ENCODE measurements at places on chromosomes 1 and 21.

DNA sequence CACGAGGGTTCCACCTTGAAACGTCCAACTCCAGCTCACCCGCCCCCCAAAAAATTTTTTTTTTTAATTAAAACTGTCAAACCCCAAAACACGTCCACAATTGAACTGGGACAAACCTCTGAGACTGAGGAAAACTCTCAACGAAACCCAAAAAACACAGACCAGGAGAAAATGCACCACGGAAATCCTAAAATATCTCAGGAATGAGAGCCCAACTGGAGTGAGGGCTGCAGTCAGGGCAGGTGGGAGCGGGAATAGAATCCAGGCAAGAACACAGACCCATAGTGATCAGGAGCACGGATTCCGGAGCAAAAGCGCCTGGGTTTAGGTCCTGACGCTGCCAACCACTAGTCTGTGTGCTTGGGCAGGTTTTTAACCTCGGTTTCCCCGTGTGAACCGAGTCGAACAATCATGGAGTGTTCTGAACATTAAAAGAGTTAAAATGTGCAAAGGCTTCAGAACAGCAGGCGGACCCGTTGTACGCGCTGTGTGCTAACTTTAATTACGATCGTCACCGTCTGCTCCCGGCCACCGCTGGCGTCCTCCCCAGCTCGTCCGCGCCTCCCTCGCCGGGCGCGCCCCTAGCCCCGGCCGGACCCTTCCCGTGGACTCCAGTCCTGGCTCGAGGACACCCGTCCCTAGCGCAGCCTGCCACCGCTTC is 624 bp downstream of the ARHGAP29 start:
- DNase-seq: peak; percentile 44

GRCh38 chr1:202642619-202643291 is 67.5 kb downstream of the SYT2 start:
- DNase-seq: no peak

DNA sequence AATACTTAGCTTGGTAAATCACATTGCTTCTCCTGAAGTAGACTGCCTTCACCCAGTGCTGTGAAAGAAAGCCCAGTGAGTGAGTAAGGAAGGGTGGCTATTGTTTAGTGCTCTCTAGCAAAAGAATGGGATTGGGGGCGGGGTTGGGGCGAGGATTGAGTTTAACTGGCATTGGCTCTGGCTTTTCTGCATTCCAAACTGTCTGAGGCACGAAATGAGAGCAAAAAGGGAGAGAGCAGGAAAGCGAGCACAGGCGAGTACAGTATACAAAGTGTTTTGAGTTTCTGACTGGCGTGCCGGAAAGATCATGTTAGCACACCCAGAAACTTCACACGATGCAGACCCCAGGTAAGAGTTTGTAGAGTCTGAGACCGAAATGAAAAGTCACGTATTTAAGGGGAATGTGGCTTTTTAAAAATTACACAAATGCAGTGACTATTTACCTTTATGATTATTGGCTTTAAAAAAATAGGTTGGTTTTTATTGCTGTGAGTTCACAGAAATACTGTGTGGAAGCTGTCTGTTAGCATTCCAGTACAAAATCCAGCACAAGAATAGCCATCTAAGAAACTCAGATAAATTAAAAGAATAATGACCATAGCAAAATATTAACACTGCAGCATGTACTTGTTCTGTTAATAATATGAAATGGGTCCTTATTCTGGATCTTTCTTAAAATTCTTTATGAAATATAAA is 155.4 kb downstream of the CLEC20A start:
- DNase-seq: peak; percentile 88

DNA sequence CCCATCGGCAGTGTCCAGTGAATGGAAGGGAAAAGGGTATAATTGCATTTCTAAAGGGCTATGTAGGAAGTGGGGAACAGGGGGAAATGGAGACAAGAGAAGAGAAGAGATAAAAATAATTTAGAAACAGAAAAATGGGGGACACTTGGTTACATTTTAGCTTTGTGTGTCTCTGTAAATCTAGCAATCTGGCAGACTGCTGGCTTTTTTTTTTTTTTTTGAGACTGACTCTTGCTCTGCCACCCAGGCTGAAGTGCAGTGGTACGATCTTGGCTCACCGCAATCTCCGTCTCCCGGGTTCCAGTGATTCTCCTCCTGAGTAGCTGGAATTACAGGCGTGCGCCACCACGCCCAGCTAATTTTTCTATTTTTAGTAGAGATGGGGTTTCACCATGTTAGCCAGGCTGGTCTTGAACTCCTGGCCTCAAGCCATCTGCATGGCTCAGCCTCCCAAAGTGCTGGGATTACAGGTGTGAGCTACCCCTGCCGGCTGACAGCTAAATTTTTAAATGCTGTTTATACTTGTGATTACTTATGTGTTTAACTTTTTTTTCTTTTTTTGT is 53.4 kb downstream of the AGPAT3 start:
- DNase-seq: no peak

DNA sequence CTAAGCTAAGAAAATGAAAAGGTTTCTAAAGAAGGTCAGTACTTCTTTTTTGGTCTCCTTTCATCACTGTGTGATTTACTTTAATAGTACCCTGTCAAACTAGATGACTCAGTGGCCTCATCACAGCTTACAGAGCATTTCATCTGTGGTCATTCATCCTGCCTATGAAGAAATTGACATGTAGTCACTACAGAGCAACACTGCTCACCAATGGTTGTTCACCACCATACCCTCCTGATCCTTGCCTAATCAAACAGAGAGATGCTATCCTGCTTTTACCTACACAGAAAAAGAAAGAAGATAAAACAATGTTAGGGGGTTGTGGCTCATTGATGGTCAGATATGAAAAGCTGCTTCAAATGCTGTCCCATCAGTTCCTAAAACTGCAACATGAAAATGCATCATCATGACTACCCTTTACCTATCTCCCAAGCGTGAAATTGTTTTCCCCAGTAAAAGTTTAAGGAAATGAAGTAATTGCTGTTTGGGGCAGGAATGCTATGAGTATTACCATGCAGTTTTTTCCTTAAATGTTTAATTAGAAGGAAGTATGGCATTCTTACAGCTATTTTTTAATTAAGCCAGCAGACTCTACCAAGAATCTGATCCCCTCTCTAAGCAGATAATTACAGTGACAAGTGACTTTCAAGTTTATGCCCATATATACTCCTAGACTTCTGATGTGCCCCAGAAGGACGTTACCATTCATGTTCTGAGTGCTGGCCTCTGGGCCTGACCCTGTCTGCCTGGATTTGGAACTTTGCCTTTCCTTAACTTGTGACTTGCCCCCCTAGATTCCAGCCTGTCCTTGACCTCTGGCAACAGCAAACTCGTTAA is 46.1 kb upstream of the FBXO28 start:
- DNase-seq: no peak

DNA sequence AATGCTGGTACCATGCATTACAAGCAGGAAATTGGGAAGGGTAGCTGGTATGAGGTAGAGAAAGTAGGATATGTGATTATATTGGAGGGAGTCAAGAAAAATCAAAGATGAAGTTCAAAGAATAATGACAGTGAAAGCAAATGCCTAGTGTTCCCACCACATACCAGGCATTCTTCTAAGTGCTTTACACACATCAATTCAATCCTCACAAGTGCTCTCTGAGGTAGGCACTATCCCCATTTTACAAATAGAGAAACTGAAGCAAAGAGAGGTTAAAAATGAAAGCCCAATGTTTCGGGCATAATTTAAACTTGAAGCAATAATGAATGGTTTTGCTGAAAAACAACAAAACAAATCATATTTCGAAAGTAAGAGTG is 40.1 kb upstream of the MCOLN3 start:
- no peak for DNase-seq

- no peak for DNase-seq
Observed at GRCh38 chr1:116916002-116916401, 6.3 kb downstream of the PTGFRN start.

- DNase-seq: no peak
Observed at GRCh38 chr1:190474010-190474409, 3.7 kb downstream of the BRINP3 start.

- no peak for DNase-seq
Observed at GRCh38 chr1:154839691-154840090, 30.4 kb downstream of the KCNN3 start.

DNA sequence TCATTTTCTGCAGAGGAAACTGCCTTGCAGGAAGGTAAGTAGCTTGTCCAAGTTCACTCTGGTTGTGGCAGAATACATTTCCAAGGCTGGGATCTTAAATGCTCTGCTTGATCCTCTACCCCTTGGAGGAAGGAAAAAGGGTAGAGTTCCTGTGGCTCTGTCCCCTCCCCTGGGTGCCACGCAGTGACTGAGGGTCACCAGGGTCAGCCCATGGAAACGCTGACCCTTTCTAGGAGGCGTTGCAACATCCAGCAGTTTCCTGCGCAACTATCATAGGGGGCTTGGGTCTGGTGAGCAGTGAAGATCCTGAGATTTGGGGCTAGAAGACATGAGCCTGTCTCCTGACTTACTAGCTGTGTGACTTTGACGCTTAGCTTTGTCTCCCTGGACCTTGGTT is 29.4 kb upstream of the EPS8L3 start:
- DNase-seq: no peak

- DNase-seq: no peak
Observed at GRCh38 chr1:243620096-243620495, 229.9 kb downstream of the AKT3 start.

GRCh38 chr1:6668503-6668902 is 33.1 kb downstream of the DNAJC11 start:
- DNase-seq: no peak

DNA sequence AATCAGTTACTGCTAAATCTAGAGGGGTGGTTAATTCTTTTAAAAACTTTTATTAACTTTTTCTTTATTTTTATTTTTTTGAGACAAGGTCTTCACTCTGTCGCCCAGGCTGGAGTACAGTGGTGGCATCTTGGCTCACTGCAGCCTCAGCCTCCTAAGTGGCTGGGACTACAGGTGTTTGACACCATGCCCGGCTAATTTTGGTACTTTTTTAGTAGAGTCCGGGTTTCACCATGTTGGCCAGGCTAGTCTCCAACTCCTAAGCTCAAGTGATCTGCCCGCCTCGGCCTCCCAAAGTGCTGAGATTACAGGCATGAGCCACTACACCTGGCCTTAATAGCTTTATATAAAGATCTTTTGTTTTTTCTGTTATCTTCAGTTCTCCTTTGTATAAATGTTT is 11.9 kb downstream of the ZYG11B start:
- no peak for DNase-seq

GRCh38 chr21:35911412-35912191 is 148.7 kb downstream of the SETD4 start:
- DNase-seq: no peak

DNA sequence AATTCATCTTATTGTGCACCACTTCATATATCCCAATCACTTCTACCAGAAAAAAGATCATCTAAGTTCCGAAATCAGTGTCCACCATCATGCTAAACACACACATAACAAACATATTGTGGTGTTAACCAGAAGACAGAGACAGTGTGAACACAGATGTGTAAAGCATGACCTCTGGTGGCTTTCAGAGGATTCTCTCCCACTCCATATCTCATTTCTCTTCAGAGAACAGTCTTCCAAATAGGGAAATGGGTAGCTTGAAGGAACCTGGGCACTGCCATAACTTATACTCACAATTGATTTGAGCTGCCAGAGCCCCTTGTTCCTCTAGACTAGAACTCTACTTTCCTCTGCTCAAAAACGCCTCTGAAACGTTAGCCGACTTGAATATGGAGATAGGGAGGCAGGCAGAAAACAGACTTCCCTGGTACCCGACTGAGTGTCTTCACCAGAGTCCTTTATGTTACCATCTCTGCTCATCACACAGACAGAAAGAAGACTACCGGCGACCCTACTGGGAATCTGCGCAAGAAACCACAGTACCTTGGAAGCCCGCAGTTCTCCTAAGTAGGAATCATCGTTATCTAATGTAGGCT is 1.8 kb upstream of the ELAPOR1 start:
- DNase-seq: no peak

DNA sequence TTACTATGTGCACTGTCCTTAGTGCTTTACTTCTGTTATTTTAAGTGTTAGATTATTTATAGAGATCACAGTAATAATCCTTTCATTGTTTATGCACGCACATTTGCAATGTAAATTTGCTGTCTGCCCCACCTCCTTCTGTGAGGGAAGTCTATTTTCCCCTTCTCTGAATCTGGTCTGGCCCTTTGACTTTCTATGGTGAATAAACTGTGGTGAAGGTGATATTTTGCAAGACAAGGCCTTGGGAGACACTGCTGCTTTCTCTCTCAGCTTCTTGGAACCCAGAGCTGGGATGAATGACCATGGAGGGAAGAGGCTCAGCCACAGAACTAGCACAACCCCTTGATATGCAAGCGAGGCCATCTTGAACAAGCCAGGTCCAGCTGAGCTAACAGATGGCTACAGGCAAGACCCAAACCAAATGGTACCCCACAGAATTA is 156.3 kb downstream of the ST6GALNAC3 start:
- peak; percentile 22 for DNase-seq

DNA sequence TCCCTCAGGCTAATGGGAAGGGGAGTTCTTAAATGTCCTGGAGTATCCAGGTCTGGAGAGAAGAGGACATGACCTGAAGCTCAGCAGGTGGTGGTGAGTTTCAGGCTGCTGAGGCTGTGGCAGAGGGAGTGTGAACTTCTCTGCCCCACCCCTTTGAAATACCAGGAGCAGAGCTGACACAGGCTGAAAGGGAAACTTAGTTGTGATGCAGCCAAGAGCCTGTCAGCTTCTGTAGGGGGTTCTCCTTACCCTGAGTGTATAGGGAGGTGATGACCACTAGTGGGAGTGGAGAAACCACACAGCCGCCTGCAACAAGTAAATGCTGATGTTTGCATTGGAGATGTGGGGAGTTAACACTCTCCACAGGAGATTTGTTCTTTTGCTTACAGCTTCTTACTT is 152.3 kb downstream of the FCRL5 start:
- DNase-seq: no peak

GRCh38 chr1:214958486-214958885 is 124.1 kb upstream of the KCNK2 start:
- no peak for DNase-seq

GRCh38 chr1:225651376-225651871 is 1.5 kb downstream of the ENAH start:
- no peak for DNase-seq

GRCh38 chr1:35615440-35615839 is 25.9 kb downstream of the PSMB2 start:
- DNase-seq: no peak

All from WTC11 (cell line).